ENCODE measurements at places on chromosomes 3 and 15. TPM values are rescaled to one million over a fixed set of nuclear protein-coding genes. Genes with fewer than 3 reads are reported as not detected.

DNA sequence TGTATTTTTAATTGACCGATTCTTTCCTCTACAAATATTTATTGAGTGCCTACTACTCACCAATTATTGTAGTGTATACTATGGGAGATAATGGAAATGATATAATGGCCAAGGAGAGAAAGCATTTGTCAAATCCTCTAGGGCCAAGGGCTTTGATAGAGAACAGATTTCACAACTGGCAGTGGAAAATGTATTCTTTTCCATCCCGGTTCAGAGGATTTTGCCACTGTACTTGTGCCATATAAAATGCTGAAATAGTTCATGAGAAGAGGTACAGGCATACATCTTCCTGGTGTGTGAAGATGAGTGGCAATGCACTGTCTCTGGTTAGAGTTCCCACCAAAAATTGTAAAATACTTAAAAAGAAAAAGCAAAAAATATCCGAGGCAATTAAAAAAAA lies 451.6 kb upstream of the TPRG1 start:
- no peak for DNase-seq

FSIP1 gene
- total RNA-seq, result 0.15 TPM

GRCh38 chr15:90121086-90121485 lies 18.8 kb upstream of the IDH2 start:
- no peak for DNase-seq

DNA sequence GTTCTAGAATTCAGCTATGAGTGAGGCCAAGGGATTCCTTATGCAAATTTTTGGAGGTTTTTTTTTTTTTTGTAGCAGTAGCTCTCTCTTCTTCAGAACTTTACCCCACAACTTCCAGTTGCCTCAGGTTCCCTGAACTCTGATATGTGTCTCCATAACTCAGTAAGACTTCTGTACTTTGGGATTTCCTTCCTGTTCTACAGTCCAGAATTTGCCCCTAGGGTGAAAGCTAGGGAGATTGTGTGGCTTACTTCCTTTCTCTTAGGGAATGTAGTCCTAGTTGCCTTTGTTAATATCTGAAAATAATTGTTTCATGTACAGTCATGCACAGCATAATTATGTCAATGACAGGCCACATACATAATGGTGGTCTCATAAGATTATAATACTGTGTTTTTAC lies 30.8 kb downstream of the LRRC28 start:
- no peak for DNase-seq

DNA sequence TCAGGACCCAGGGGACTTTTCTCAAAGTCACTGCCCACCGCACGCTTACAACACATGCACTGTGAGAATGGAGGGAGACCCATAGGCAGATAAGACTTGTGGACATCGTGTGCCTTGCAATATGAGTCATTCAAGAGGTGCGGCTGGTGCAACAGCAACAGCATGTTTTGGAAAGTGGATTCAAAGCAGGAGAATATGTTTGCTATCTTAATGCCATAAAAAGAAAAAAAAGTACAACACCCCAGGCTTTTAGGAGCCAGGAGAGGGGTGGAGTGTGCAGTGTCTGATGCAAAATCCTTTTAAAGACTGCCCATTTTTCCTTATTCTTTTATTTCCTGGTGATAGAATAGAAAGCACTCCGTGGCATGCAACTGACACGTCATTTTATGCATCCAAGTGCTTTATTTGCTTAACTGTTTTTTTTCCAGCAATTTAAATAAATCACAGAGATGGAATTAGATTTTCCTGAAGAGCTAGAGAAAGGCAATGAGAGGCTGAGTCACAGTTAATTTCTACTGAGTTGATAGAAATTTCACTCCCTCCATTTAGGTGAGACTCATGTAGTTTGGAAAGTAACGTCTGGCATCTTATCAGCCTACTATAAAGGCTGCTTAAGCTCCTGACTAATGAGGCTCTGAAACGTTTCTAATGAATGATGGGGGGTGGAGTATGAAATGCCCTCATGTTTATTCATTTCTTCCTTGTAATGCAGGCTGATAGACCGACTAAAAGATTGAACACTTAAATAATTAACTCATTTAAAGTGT lies 96.4 kb downstream of the NSUN3 start:
- DNase-seq, result no peak

MYLK gene
- 3.1 TPM for total RNA-seq

NUP210 gene
- total RNA-seq, result 40.1 TPM

DNA sequence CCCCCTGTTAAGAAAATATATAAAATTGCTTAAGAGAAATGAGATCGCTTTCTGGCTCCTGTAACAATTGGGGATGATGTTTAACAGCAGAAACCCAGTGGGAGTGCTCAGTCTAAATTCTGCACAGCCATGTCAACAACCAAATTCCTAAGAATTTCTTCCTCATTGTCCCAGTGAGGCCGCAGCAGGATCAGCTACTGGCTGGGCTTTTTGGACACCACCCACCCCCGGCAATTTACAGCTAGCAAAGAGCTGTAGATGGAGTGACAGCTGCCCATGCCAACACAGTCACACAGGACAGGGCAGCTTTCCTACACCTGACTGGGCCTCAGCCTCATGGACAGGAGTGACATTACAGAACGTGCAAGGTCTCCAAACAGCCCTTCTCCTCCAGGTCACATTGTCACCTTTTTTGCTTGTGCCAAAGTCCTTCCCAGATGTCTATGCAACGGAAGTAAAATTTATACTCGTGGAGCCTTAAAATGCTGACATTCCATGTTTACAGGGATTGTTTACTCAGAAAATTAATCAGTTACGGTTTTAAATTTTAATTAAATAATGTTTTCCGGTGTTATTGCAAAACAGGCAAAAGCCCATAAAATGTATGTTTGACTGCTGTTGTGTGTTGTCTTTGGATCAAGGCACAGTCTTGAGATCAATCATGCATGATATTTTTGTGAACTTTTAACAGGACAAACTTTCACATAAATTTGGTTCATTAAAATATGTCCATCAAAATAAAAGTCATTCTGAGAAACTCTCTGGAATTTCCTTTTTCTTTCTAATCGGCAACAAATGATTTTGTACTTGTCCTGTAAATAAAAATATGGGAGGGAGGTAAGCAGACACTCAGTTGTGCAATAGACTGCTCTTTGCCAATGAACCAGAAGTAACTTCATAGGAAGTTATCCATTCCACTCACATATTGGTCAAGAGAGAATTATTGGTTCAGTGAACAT lies 943.2 kb downstream of the MCTP2 start:
- DNase-seq, result no peak

KNG1 gene
- total RNA-seq, result not detected

DNA sequence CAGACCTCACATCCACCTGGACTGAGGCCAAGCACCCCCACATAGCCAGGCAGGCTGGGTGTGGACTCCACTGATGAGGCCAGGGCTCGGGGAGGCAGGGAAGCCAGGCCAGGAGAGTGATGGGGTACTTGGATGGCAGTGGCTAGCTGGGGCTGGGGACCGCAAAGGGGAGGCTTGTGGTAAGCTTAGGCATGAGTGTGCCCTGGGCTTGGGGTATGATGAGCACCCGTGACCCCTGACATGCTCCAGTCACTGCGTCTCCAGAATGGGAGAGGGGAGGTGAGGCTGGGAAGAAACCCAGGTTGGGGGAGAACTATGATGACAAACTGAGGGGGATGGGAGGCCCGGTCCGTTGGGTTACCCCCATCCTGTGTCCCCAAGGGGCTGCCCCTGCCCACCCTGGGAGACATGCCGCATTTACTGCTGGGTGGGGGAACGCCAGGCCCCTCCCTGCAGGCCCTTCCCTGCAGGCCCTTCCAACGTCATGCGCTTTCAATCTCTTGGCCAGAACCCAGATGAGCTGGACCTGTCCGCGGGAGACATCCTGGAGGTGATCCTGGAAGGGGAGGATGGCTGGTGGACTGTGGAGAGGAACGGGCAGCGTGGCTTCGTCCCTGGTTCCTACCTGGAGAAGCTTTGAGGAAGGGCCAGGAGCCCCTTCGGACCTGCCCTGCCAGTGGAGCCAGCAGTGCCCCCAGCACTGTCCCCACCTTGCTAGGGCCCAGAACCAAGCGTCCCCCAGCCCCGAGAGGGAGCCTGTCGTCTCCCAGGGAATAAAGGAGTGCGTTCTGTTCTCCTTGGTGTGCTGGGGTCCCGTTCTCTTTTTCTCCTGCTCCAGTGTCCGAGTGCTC lies 34.1 kb downstream of the TSPAN3 start:
- peak; percentile 36 for DNase-seq

- DNase-seq, result peak; percentile 93
Measured at GRCh38 chr15:40282147-40282868, 556 bp downstream of the ANKRD63 start.

DNA sequence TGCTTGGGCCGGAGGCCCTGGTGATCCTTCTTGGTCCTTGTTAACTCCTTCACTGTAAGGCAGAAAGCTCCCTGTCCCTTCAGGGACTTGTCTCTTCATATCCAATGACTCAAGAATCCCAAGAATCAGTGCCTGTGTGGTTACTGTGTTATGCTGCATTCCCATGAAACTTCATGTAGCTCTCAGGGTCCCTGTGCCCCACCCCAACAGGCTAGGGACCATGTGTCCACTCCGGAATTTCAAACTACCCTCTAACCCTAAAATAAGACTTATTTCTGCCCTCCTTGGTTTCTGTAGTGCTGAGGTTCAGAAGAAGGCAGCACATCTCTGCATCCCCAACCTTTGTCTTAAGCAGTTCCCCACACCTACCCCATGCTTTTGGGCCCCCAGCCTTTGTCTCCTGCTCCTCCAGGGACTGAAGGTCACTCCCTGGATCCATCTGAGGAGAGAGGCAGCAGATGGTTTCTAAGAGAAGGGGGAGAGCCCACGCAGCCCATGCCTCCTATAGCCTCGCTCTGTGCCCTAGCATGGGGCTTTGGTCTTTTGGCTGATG lies 531 bp upstream of the MAP1A start:
- peak; percentile 32 for DNase-seq

- DNase-seq, result peak; percentile 67
Measured at GRCh38 chr15:52466134-52466701, 62.5 kb downstream of the MYO5A start.

DNA sequence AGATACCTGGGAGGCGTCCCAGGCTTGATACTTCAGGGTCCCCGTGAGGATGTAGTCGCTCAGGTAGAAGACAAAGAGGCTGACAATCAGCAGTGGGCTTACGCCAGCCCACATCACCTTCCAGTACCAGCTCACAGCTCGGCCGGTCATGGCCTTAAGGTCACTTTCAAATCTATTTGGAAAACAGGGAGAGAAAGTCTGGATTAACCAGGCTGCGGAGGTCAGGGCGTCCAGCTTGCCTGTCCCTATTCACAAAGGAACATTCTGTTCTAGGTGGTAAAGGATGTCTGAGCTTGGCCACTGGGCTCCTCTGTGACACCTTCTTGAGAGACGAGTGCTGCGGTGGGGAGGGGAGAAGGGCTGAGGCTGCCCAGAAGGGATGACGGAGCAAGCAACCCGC lies 36.5 kb downstream of the SLC6A20 start:
- DNase-seq, result no peak

LTF gene
- total RNA-seq, result not detected

- DNase-seq, result no peak
Measured at GRCh38 chr3:151383956-151384355, 597 bp downstream of the P2RY12 start.

IL17RD gene
- 33.4 TPM for total RNA-seq
